ENCODE measurements at places on chromosomes 5 and 9. TPM values are rescaled to one million over a fixed set of nuclear protein-coding genes. Genes with fewer than 3 reads are reported as not detected.

- DNase-seq, result no peak
Observed at GRCh38 chr5:99070822-99071221, 142.0 kb upstream of the CHD1 start.

- DNase-seq, result peak; percentile 45
Observed at GRCh38 chr9:29039258-29039657, 1466.0 kb upstream of the C9orf72 start.

DNA sequence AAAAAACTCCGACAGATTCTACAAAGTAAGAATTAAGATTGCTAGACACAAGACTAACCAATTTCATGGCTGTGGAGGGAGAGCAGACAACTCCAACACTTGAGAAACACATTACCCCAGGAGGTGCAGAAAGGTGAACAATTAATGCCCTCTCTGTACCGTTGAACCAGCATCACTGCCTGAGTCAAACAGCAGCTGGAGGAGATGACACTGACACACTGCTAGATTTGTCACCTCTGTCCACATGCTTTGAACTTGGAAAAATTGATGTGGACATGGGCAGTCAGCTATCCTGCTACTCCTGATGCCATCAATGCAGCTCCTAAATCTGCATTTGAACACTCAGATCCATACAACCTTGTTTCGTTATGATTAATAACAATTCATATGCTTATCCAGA is 51.7 kb downstream of the GPBP1 start:
- no peak for DNase-seq

Gene NR2F1
- total RNA-seq, result 68.3 TPM

- DNase-seq, result no peak
Observed at GRCh38 chr5:143514616-143515335, 111.3 kb upstream of the NR3C1 start.

DNA sequence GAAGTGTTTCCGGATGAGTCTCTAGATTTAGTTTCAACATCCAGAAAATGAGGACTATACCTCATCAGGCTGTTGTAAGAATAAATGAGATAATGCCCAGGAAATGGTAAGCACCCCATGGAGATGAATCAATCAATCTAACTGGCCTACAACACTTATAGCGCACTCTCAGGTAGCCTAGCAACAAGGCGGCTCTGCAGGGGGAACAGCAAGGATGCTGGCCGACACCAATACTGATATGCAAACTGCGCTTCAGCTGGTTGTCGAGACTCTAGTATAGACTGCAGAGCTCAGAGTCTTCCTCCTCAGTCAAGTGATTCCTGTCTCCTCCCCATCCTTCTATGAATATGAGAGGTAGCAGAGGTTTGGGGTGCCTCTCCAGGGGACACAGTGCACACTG is 218.8 kb upstream of the WWC1 start:
- DNase-seq, result no peak

- peak; percentile 92 for DNase-seq
Observed at GRCh38 chr5:174533751-174534241, 190.6 kb upstream of the MSX2 start.

Gene OXCT1
- 19.6 TPM for total RNA-seq

DNA sequence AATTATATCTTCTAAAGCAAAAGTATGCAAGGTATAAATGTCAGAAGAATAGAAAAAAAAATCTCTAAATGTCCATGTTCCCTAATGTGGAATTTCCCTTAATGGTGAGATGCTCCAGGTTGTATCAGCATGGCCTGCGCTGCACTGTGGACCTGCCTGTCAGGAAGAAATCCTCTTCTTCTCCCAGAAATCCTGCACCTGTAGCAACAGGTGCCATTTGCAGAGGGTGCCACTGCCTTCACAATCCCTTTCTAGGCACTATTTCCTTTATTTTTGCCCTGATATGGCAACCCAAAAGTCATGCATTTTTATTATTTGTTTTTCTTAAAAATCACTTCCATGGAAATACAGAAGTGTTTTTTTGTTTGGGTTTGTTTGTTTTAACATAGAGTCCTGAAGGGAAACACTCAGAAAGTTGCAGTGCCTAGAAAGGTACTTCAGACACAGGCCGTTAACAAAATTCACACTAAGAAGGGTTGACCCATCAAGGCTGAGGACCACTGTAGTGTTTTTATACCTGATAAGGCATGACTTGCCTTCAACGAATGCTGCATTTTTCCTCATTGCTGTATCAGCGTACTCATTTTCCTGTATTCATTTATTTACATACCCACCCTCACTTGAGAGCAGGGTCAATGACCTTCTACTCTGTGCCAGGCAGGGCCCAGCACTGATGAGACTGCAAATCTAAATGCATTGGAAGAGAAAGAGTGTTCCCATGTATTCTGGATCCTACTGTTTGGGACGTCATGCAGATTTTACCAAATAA is 177.8 kb downstream of the SNX18 start:
- DNase-seq, result no peak

- DNase-seq, result no peak
Observed at GRCh38 chr5:124457101-124457500, 289.3 kb downstream of the ZNF608 start.

Gene SPAAR
- total RNA-seq, result not detected

DNA sequence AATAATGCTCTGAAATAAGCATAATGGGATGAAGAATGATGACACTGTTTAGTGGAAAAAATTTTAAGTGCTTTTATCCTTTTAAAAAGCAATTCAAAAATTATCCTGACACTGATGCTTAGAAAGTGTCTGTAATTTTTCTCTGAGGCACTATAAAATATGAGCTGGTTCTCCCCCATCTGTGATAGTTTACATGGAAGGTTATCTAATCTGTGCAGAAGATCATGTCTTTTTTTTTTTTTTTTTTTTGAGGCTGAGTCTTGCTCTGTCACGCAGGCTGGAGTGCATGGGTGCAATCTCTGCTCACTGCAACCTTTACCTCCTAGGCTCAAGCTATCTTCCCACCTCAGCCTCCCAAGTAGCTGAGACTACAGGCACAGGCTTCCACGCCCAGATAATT is 15.2 kb upstream of the TAF11L2 start:
- no peak for DNase-seq

DNA sequence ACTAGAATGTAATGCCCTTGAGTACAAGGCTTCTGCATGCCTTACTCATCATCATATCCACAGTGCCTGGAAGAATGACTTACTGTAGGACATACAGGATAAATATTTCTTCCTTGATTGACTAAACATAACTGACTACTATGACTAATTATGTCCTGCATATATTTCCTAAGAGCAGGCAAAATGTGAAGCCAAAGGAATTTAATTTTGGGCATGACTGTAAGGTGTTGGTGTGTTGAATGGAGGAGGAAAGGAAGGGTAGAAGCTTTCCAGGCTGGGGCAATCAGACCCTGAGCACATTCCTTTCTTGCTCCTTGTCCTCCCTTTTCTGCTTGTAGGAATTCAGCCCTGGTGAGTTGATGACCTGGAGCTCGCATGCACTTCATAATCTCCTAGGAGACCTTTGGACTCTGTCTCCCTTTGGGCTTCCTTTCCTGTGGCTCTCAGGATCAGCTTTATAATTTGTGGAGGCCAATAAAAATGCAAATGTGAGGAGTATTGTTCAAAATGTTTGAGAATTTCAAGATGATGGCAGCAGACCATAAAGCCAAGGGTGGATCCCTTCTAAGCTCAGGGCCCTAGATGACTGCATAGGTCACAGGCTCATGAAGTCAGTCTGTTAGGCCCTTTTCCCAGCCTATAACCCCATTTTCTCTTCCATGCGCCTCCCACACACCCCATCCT is 174.0 kb downstream of the HMHB1 start:
- DNase-seq, result peak; percentile 39

Gene GFI1B
- 0.32 TPM for total RNA-seq
